ENCODE measurements at places on chromosomes 6 and 20. TPM values are rescaled to one million over a fixed set of nuclear protein-coding genes. Genes with fewer than 3 reads are reported as not detected.
A peak's percentile ranks its signal among the peaks of the same experiment; 100 is the strongest.

SAMHD1 gene
- 26.3 TPM for polyA plus RNA-seq

- DNase-seq: no peak
These were observed 50.9 kb upstream of the CD2AP start for GRCh38 chr6:47426524-47427302.

EYA2 gene
- 0.52 TPM for polyA plus RNA-seq

GRCh38 chr6:68144667-68145066, 490.4 kb upstream of the ADGRB3 start:
- no peak for DNase-seq

CCN2 gene
- 243 TPM for polyA plus RNA-seq

DNA sequence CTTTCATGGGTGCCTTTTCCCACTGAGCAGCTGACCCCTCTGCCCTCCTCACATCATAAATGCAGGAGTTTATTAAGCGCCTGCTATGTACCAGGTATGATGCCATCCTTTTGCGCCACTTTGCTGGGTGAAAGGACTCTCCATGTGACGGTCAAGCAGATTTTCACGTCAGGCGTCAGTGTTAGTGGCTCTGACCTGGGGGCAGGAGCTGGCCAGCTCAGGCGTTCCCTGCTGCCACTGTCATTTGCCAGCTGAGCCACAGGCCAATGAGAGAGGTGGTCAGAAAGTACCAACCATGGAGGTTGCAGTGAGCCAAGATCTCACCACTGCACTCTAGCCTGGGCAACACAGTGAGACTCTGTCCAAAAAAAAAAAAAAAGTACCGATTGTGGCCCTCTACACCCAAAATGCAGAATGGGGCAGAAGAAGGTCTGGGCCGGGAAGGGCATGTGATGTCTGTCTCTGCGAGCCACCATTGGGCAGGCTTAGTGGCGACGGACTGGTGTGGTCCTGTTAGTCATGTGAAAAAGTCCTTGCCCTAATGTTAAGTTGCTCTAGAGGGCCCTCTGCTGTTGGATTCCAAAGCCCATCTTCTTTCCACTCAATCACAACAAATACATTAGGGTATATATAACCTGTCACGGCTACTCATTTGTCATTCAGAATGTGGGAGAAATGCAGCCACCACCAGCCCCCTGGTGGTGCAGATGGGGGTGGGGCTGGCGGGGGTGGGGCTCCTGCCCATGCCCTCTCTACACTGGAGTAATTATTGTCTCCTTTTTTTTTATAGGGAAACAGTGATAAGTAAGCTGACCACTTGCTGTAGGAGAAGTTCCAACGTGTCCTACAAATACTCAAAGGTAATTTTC, 18.4 kb upstream of the SLC22A1 start:
- no peak for DNase-seq

KIFC1 gene
- polyA plus RNA-seq: 62.9 TPM

TAB2 gene
- 98.7 TPM for polyA plus RNA-seq

GRCh38 chr20:12058216-12058615, 140.5 kb downstream of the BTBD3 start:
- no peak for DNase-seq

GRCh38 chr6:181049-181654, 111.1 kb upstream of the DUSP22 start:
- no peak for DNase-seq

DNA sequence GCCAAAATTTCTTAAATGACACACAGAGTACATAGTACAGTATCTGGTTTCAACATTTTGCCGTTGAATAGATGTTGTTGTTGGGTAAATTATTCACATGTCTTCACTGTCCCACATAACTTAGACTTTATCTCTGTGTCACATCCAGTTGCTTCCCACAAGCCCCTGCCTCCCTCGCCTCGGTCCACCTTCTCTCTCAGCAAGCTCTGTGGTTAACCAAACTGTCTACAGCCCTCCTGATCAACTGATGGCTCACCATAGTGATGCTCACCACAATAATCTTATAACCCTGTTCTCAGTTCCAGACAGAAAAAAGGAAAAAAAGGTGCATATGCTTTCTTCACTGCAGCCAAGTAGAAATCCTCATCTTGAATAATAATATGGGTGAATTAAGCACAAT, 23.0 kb downstream of the IL17F start:
- no peak for DNase-seq

DNA sequence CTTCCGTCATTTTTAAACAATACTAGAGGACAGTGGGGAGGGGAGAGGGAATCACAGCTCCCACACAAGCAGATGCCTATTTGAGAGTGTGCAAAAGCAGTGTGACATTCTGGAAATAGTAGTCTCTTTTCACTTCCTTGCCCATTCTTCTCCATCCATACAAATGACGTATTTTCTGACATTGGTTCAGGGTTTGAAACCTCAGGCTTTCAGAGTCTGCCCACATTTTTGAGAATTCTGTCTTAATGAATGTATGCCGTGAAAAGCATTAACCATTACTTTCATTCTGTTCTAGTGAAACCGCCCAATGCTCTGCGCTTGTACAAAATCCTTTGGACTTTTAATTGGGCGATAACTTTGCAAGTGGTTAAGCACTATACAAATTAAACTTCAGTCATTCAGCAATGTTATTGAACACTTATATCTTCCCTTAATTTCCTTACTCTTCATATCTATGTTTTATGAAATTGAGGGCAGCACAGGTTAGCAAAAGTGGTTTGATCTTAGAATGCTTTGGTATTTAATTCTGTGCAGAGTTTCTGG, 265.7 kb downstream of the SOX4 start:
- DNase-seq: no peak

- no peak for DNase-seq
These were observed 1374.4 kb upstream of the GJE1 start for GRCh38 chr6:140758169-140758877.

DNA sequence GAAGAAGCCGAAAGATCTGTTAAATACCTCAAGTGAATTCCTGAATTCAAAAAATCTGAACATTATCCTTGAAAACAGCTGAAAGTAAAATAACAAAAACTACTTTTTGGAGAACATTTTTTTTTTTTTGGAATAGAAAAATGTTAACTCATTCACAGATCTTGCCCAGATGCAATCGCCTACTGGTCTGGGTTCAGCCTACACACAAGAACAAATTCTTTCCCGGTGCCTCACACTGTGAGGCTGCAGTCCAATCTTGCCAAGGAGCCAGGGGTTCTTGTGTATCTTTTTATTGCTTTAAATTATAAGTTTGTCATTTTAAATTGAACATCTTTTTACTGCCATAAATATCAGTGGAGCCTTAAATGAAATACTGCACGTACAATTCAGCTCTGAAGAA, 41.2 kb upstream of the TMEM200A start:
- no peak for DNase-seq

DNA sequence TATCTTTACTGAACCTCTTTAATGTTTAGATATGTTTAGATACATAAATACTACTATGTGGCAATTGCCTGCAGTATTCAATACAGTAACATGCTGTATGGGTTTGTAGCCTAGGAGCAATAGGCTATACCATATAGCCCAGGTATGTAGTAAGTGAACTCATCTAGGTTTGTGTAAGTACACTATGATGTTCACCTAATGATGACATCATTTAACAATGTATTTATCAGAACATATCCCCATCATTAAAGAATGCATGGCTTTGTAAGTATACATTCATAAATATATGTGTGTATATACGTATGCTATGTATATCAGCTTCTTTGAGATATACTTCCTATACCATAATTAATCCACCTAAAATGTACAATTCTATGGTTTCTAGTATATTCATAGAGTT, 631.2 kb upstream of the MAN1A1 start:
- DNase-seq: no peak

DNA sequence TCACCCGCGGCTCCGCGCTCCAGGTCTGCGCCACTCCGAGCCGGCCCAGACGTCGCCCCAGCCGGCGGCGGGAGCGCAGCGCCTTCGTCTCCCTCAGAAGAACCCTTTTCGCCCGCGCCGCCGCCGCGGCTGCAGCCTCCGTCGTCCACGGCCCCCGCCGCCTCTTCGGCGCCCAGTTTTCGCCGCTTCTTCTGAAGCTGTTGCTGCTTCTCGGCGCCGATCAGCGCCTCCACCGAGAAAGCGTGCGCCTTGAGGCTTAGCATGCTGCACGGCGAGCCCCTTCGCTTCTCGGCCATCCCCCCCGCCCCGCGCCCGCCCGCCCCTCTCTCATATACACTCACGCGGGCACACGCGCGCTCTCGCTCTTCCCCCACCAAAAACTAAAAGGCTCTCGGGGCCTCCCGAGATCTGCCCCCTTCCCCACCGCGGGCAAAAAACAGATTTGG, 489 bp downstream of the TBX18 start:
- no peak for DNase-seq

DNA sequence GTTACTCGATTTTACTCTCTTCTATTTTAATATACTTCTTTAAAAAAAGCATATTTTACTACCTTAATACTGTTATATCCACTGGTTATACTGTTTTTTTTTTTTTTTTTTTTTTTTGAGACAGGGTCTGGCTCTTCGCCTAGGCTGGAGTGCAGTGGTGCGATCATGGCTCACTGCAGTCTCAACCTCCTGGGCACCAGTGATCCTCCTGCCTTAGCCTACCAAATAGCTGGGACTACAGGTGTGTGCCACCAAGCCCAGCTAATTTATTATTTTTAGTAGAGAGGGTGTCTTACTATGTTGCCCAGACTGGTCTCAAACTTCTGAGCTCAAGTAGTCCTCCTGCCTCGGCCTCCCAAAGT, 170.7 kb downstream of the DOK5 start:
- DNase-seq: no peak

DNA sequence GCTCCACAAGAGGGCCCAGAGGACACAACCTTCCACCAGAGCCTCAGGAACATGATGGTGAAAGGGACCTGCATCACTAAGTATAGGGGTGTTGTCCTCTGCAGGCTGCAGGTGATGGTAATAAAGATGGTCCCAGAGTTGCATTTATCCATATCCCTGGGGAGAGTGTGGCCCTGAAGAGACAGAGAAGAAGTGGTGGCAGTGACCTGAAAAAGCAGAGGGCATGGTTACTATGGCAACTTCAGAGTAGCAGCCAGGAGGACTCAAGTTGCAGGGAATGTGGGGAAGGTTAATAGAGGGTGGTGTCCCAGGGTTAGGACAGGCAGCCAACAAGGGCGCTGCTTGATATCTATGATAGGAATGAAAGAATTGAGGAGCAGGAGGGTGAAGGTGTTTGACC, 57.1 kb downstream of the HLA-A start:
- DNase-seq: no peak

DDO gene
- 0.60 TPM for polyA plus RNA-seq

- peak; percentile 56 for DNase-seq
These were observed at the start of gene TAB2 for GRCh38 chr6:149317644-149318571. Gene TAB2 (plus strand): TSS chr6:149317712. CDS start chr6:149369998, 52,286 bp downstream.

GRCh38 chr20:20744170-20744725, 31.8 kb upstream of the RALGAPA2 start:
- DNase-seq: no peak

- DNase-seq: no peak
These were observed 168.7 kb upstream of the LRFN2 start for GRCh38 chr6:40755749-40756452.

- DNase-seq: no peak
These were observed 82.7 kb upstream of the TRAF3IP2 start for GRCh38 chr6:111688331-111688730.

DNA sequence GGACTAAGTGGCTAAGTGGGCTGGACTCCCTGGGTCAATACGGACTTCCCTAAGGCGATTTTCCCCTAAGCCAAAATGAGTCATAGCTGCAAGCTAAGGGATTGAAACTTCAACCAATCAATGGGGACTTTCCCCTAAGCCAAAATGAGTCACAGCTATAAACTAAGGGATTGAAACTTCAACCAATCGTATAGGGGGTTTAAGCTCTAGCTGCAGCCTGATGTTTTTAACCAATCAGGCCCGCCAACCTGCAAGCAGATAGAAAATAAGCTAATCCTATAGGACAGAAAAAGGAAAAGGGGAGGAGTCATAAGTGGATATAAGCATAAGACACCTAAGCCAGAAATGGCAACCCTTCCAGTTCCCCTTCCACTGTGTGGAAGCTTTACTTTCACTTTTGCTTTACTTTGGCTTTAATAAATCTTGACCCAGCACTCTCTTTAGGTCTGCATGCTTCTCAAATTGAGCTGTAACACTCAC, 655.0 kb upstream of the HS3ST5 start:
- DNase-seq: no peak

CDH4 gene
- polyA plus RNA-seq: 7.3 TPM

GRCh38 chr6:112233847-112234246, 20.5 kb downstream of the LAMA4 start:
- no peak for DNase-seq

- DNase-seq: peak; percentile 35
These were observed 131.7 kb upstream of the MLIP start for GRCh38 chr6:53979468-53980067.

DNA sequence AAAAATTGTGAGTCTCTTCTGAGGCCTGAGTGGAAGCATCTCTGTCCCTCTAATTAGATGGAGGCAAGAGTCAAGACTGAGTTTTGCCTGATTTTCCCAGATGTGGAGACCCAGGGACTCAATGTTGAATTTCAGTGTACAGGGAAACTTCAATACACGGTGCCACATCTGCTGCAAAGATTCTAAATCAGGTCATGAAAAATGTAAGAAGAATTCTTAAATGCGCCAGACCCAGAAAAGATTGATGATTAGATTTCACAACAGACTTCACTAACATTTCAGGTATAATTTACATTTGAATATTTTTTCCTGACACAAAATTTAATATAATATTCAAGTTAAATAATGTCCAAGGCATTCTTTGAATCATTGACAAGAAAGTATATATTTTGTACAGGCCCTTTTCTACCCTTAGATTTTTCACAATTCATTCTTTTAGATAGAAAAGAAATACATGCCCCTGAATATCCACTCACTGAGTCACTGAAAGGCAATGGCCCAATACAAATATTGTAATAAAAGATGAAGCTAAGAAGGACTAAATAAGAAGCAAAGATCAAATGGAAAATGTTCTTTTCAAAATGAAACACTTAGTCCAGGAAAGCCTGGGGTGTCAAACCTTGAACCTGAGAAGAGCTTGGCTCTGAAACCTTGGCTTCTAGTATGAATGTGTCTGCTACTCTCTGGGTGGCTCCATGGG, 18.2 kb upstream of the HDGFL1 start:
- DNase-seq: no peak

DNA sequence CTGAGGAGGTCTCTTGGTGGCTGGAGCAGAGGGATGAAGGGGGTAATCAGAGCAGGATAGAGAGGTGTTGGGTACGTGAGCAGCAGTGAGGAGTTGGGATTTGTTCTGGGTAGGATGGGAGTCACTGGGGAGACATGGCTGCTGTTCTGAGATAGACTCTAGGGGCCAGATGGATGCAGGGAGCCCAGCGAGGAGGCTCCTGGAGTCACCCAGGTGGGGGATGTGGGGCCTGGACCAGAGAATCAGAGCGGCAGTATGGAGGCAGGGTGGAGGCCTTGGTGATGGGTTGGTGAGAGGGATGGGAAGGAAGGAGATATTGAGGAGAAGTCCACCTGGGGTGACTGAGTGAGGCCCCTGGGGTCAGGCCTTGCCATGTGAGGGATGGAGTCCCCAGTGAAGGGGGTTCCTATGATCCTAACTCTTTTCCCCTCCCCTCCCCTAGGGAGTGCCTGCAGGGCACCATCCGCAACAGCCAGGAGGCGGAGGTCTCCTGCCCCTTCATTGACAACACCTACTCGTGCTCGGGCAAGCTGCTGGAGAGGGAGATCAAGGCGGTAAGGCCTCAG, 13.7 kb downstream of the RBCK1 start:
- DNase-seq: no peak

GRCh38 chr20:63974402-63975200, 4.8 kb downstream of the SAMD10 start:
- DNase-seq: no peak

- DNase-seq: peak; percentile 51
These were observed 38.4 kb downstream of the ZMYND8 start for GRCh38 chr20:47318027-47318585.

Data from left kidney (tissue), 8 donors.